Skeletal muscle cell (primary cell): ENCODE measurements at places on chromosomes 3 and 15.
A peak's percentile ranks its signal among the peaks of the same experiment; 100 is the strongest.

DNA sequence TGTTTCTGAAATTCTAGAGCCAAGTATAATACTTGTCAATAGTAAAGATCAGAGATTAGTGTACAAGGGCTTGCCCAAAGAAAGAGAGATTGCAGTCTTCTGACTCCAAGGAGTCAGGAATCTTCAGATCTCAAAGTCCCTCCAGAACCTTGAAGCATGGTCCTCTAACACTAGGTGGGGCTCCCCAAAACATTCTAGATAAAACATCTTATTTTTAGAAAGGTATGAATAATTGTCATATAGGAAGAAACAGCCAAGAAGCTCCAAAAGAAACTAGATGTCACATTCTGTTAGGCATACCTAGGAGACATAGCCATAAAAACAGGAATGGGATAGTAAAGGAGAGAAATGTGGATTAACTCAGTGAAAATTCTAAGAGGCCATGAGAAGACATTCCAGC lies 10.7 kb downstream of the MUC13 start:
- no peak for DNase-seq

GRCh38 chr3:42037318-42037945 lies 53.7 kb upstream of the TRAK1 start:
- no peak for DNase-seq

DNA sequence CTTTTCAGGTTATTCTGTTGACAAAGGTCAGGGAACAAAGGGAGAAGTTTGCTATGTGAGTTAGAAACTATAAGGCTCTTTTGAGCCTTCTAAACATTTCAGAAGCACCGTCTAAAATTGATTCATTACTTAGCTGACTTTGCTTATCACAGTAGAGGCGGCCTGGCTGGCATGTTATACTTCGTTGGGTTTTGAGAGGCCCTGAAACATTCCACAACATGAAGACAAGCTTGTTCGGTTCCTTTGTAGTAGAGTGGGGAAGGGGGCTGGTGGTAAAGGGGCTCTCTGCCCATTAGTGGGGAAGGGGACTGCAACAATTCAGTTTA lies 23.6 kb downstream of the ZBTB38 start:
- no peak for DNase-seq

- DNase-seq: no peak
Measured at GRCh38 chr3:60497902-60498301, 753.4 kb downstream of the FHIT start.

DNA sequence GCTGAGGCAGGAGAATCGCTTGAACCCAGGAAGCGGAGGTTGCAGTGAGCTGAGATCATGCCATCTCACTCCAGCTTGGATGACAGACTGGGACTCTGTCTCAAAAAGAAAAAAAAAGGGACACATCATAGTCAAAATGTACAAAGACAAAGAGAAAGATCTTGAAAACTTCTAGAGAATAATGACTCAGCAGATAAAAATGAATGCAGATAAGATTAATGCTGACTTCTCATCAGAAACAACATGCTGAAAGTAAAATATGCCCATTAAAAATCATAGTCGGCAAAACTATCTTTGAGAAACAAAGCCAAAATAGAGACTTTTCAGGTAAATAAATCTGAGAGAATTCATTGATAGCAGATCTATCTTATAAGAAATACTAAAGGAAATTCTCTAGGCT lies 271.1 kb upstream of the GPR149 start:
- DNase-seq: no peak

DNA sequence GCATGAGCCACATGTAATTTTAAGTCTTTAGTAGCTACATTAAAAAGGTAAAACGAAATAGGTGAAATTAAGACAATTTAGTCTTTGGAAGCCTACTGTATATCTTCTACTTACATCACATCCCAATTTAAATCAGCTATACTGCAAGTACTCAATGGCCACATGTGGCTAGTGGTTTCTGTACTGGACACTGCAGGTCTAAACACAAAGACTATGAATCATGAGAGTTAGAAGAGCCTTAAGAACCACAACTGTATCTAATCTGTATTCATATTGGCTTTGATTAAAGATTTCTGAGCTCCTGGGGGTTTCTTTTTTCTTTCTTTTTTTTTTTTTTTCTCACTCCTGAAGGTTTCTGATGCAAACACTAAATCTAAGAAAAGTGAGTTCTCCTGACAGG lies 2.3 kb upstream of the EIF1B start:
- DNase-seq: no peak

- no peak for DNase-seq
Measured at GRCh38 chr15:80619680-80620079, 75.4 kb upstream of the ABHD17C start.

DNA sequence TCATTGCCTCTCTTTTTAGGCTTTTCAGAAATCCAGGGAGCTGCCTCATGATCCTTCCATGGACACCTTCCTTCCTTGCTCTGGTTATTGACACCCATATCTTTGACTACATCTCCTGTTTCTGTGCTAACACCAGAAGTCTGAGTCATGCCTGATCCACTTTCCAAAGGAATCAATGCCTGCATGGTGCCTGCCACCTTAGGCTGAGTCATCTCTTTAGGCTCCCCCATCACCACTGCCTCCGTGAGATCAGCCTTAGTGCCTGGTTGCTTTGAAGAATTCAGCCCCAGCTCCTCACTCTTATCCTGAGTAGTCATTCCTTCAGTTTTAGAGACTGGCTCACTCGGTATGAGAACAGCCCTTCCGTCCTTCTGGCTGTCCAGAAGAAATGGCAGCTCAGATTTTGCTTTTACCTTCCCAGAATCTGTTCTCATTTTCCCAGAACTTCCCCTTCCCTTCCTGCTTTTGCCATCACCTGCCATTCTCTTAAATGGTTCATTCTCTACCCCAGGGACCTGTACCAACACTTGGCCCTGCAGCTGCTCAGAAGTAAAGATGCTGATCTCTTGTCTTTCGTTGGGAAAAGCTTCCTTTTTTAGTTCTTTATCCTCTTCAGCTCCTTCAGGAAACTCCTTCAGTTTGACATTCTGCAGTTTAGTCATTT lies 105.3 kb downstream of the MAP4 start:
- peak; percentile 67 for DNase-seq

GRCh38 chr15:39575180-39575579 lies 5.7 kb upstream of the THBS1 start:
- no peak for DNase-seq

DNA sequence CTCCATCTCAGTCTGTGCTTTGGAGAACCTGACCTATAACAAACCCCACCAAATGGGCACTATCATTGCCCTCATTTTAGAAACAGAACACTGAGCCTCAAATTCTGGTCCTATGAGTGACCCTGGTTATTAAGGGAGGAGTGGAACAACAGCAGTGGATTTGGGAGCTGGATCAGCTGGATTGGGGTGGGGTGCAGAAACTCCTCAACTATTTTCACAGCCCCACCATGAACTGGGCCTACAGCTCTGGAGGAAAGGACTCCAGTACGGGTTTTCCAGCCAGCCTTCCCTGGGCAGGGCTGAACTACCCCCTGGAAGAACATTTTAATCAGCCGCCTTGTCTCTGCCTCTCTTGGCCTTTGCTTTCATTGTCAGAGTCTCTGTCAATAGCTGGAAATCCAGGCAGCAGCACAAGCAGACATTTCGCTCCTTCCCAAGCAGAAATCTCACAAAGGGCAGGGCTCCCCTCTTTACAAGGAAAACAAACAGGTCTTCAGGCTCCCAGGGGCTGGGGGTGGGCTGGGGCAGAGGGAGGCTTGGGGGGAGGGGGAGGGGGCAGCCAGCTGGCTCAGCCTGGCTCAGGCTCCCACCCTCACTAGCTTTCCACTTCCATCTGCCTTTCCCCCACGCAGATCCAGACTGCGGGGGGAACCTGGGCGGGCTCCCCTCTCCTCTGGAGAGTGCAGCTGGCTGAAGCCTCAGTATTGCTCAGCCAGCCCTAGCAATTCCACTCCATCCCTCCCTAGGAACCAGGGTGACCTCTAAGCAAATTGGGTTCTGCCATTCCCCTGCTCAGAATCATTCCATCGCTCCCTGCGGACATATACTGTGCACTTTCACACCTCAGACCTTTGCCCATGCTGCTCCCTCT lies 13.7 kb upstream of the TLE3 start:
- peak; percentile 83 for DNase-seq

DNA sequence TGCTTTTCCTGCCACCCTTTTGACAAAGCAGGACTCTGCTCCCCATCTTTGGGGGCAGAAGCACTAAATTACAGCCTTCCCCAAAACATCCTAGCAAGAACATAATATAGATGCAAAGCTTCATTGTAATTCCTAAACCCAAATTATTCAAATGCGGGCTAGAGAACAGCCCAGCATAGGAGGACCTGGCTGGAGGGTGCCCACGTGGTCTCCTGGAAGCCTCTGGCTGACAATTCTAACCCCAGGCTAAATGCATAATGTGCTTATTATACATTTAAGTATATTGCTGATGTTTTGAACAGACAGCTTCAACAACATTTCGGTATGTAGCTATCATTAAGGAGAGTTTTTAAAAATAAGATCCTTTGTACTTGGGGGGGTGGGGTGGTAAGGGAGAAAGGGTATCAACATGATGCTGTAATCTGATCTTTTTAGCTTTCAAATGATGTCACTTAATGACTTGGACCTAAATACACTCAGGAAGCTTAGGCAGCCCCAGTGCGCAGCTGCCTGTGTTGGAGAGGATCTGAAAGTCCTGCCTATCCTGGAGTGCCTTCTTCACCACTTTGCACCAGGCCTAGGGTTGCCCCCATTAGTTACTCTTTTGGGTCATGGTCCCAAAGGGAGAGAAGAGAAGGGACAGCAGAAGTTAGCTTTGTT lies 57.2 kb upstream of the USP3 start:
- no peak for DNase-seq

DNA sequence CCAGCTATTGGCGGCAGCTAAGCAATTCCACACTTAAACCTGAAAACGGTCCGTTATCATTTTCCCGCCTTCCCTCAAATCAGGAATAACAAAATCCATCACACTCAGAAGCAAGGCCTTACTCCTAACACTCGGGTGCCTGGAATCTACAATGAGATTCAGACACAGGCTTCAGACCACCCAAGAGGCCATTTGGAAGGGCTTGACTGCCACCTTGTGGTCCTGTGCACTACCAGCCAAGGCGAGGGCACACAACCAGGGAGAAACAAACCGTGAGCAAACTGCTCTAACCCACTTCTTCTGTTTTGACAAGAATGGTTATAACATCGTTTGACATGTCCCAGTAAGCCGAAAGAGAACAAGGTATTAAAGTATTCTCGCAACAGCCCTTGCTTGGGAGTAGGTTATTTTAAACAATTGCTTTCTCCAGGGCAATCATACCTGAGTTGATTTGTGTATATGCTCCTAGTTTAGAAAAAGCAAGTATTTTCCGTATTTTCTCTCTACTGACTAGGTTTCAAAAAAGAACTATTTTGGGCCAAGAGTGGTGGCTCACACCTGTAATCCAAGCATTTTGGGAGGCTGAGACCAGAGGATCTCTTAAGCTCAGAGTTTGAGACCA lies 40.1 kb upstream of the TAFA4 start:
- DNase-seq: peak; percentile 9

DNA sequence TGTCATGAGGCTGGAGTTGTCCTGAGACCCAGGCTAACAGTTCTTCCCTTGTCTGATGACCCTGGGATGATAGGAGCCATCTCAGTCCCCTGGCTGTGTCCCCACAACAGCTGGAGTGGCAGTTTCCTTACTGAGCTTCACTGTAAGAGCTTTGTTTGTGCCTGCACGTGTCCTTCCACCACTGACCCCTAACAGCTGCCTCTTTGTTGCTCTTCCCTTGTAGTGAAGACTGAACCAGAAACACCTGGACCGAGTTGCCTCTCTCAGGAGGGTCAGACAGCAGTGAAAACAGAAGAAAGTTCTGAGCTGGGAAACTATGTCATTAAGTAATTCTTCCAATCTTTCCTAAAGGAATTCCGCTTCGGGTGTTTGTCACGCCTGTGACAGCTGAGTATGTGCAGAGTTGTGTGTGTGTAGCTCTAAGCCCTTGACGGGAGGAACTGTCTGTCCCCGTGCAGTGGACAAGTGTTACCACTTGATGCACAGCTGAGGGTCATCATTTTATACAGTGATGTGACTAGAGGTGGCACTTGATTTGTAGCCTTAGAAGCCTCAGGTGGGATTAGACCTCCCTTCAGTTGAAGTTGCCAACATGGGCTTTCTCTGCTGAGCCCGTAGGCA lies 25.0 kb downstream of the MAP6D1 start:
- DNase-seq: peak; percentile 23

- peak; percentile 56 for DNase-seq
Measured at GRCh38 chr3:109702252-109702651, 364.9 kb upstream of the DPPA4 start.

- no peak for DNase-seq
Measured at GRCh38 chr3:480070-480469, 283.5 kb downstream of the CHL1 start.

GRCh38 chr15:64845183-64845611 lies 3.5 kb downstream of the PLEKHO2 start:
- no peak for DNase-seq

DNA sequence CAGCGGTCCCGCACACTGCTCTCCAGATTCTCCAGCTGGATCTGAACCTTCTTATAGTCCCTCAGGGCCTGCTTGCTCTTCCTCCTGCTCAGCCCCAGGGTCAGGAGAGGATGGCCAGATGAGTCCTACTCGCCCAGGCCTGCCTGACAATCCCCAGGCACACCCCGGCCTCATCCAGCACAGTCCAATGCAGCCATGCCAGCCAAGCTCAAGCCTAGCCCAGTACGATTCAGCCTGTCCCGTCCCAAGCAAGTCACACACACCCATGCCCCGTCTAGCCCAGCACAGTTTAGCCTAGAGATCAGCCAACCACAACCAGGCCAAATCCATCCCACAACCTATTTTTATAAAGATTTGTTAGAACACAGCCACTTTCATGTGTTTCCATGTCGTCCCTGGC lies 16.8 kb downstream of the PLXNB1 start:
- no peak for DNase-seq

GRCh38 chr15:25250011-25250596 lies 188.7 kb downstream of the UBE3A start:
- no peak for DNase-seq

GRCh38 chr3:89052386-89052785 lies 55.0 kb upstream of the EPHA3 start:
- no peak for DNase-seq

GRCh38 chr15:100309109-100310040 lies 32.4 kb downstream of the ADAMTS17 start:
- no peak for DNase-seq

- DNase-seq: no peak
Measured at GRCh38 chr15:91887921-91888373, 34.4 kb downstream of the SLCO3A1 start.

DNA sequence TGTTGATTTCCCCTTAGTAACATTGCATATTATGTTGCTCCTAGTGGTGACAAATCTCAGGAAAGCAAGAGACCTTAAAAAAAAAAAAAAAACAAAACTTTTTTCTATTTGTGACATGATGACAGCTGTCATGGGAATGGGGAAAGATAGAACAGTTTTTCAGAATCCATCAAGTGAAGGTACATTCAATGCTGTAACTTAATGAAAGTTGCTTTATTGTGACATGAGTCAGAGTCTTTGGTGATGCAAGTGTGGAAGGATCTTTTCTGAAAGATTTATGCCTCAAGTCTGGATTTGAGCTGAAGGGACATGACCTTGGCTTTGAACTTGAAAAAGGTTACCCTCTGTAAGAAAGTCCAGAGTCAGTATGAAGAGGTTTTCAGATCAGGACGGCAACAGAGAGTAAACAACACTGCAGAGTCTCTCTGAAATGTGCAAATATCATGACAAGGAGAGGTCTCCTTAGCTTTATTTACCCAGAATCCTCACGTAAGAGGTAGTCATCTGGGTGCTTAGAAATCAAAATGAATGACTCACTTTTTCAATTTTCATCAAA lies 424.7 kb downstream of the CNTN4 start:
- DNase-seq: no peak
